ENCODE measurements at places on chromosomes 4 and X.

- no peak for DNase-seq
Observed at GRCh38 chrX:5965406-5965805, 263.3 kb downstream of the NLGN4X start.

- no peak for DNase-seq
Observed at GRCh38 chrX:115017455-115017854, at the start of gene IL13RA2. Gene IL13RA2, minus strand, starts transcription at chrX:115017616. Its CDS starts 347 bp downstream, at chrX:115017269.

DNA sequence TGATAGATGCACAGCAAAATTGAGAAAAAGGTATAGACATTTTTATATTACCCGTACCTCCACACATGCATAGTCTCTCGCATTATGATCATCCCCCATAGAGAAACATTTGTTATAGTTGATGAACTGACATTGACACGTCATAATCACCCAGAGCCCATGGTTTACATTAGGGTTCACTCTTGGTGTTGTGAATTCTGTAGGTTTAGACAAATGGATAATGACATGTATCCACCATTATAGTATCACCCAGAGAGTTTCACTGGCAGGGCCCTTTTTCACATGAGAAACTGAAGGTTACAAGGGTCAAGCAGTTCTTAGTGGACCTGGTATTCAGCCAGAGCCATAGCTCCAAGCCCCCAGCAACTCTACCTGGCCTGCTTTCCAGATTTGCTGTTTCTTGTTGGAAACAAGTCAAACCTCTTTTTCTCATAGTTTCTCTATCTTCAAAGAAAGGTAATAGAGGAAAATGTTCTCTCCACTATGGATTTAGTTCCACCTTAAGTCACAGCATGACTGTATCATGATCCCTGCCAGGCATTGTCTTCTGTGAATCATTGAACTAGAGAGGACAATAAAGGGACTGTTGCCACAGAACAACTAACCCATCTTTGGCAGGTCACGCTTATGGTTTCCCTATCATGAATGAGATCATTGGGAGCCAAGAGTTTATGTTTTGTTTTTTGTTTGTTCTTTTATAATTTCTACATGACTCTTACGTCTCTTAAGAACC lies 64.0 kb downstream of the HHIP start:
- DNase-seq, result no peak

- no peak for DNase-seq
Observed at GRCh38 chr4:118865091-118865708, 23.5 kb upstream of the SYNPO2 start.

DNA sequence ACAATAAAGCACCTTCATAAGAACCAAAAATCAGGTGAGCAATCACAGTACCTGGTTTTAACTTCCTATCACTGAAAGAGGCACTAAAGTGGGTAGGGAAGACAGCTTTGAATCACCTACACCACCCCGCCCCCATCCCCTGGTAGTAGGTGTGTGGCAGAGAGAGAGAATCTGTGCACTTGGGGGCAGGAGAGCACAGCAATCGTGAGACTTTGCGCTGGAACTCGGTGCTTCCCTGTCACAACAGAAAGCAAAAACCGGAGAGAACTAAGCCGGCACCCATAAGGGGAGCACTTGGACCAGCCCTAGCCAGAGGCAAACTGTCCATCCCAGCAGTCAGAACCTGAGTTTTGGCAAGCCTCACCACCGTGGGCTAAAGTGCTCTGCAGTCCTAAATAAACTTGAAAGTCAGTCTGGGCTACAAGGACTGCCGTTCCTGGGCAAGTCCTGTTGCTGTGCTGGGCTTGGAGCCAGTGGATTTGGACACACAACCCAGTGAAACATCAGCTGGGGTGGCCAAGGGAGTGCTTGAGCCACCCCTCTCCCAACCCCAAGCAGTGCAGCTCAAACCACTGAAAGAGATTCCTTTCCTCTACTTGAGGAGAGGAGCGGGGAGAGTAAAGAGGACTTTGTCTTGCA lies 32.1 kb downstream of the NDUFB11 start:
- no peak for DNase-seq

- DNase-seq, result no peak
Observed at GRCh38 chrX:27968352-27968751, 12.9 kb downstream of the DCAF8L1 start.

- no peak for DNase-seq
Observed at GRCh38 chr4:54882616-54883015, 224.9 kb downstream of the KIT start.

- DNase-seq, result no peak
Observed at GRCh38 chrX:40947276-40947675, 138.0 kb upstream of the USP9X start.

DNA sequence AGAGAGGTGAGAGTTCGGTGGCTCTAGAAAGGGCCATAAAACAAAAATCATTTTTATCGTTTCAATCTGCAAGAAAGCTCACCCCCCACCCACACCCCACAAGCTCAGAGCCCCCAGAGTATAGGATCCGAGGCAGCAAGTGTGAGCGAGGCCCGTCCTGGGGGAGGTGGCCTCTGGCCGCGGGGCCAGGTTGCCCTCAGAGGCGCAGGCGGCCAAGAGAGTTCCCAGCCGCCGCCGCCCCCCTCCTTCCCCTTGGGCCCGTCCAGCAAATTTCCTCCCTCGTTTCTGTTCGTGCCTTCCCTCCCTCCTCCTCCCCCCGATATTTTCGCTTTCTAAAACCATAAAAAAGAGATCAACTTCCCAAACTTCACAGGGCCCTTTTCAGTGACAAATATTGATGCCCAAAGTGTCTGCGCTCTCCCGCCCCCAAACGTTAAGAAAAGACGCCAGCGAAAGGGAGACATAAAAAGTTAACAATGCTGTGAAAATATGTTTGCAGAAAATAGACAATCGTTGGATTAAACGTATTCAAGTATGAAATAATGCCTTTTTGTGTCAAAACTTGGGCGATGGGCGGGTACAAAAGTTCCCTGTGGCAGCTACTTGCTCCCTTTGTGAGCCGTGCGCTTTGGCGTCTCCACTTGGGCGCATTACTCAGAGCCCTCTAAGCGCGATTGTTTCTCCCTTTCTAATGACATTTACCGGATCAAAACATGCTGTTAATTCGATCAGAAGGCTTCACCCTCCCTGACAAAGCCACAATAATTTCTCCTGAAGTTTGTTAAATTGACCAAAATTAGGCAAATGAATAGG lies 1.1 kb upstream of the HELT start:
- DNase-seq, result no peak

- no peak for DNase-seq
Observed at GRCh38 chr4:16498978-16499377, 272.7 kb upstream of the TAPT1 start.

- DNase-seq, result no peak
Observed at GRCh38 chr4:167443841-167444240, 209.5 kb upstream of the SPOCK3 start.

DNA sequence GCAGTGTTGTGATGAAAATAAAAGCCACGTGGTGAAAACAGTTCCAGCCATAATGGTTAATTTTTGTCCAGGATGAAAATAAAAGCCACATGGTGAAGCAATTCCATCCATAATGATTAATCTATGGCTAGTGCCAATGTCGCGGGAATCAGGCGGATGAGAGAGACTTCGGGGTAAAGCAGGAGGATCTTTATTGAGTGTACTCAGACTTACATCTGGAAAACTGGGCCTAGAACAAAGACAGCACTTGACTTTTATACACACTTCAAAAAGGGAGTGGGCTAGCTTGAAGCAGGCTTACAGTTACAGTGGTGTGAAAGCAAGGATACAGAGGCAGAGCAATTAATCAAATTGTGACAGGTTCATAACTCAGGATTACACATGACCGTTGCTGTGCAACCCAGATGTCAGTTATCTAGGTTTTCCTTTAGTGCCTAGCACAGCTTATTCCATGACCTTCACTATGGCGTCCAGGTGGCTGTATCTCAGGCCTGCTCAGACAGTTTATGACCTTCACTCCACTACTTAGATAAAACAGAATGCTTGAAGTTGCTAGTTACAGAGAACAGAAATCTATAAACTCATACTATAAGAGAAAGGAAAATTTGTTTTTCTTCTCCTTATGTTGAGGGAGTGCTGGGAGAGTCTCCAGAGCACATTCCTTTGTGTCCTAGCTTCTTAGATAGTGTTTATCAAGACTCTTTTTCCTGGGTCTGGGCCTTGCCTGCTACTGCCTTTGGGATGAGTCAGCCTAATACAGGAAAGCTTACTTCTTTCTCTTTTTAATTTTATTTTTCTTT lies 5.9 kb upstream of the PLA2G12A start:
- DNase-seq, result no peak

GRCh38 chrX:63708801-63709200 lies 76.2 kb downstream of the ARHGEF9 start:
- DNase-seq, result no peak

DNA sequence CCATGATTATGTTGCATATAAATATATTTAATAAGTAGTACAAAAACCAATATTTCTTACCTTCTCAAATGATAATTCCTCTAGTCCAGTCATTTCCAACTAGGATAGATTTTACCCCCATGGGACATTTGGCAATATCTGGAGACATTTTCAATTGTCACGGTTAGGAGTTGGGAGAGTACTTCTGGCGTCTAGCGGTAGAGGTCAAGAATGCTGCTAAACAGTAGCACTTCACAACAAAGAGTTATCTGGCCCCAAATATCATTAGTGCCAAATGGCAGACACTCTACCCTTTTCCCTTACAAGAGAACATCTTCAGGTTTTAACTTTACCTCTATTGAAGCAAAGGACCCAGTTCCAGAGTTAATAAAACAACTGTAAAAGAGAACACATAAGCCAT lies 168.1 kb downstream of the FAT4 start:
- DNase-seq, result no peak

GRCh38 chr4:134533068-134533467 lies 331.5 kb upstream of the PABPC4L start:
- DNase-seq, result no peak

GRCh38 chr4:164725066-164725465 lies 28.9 kb upstream of the SMIM31 start:
- DNase-seq, result no peak

GRCh38 chr4:159600061-159600460 lies 497.2 kb downstream of the RAPGEF2 start:
- no peak for DNase-seq

Measured in right forelimb (tissue), 1 donor.